A172 (cell line): ENCODE measurements at places on chromosomes 1 and 21. TPM values are rescaled to one million over a fixed set of nuclear protein-coding genes. Genes with fewer than 3 reads are reported as not detected.

AHCYL1 gene
- 36.6 and 37.6 TPM in 2 replicates for total RNA-seq

KCNH1 gene
- total RNA-seq = 5.3 and 6.9 TPM in 2 replicates

PROK1 gene
- total RNA-seq = not detected in 2 replicates

SPRR1B gene
- not detected in 2 replicates for total RNA-seq

CLEC20A gene
- total RNA-seq = not detected in 2 replicates

PRSS38 gene
- not detected in 2 replicates for total RNA-seq

KIF14 gene
- total RNA-seq = 32.0 and 36.1 TPM in 2 replicates

MCM3AP gene
- total RNA-seq = 57.6 and 61.7 TPM in 2 replicates

RIPPLY3 gene
- 0.43 TPM in 1 of 2 replicates, not detected in the other for total RNA-seq

FCN3 gene
- total RNA-seq = not detected in 2 replicates

SGIP1 gene
- total RNA-seq = 0.34 TPM in 1 of 2 replicates, not detected in the other

CFAP107 gene
- total RNA-seq = not detected in 2 replicates

HES3 gene
- total RNA-seq = not detected in 2 replicates

NBPF4 gene
- not detected in 2 replicates for total RNA-seq

DNA sequence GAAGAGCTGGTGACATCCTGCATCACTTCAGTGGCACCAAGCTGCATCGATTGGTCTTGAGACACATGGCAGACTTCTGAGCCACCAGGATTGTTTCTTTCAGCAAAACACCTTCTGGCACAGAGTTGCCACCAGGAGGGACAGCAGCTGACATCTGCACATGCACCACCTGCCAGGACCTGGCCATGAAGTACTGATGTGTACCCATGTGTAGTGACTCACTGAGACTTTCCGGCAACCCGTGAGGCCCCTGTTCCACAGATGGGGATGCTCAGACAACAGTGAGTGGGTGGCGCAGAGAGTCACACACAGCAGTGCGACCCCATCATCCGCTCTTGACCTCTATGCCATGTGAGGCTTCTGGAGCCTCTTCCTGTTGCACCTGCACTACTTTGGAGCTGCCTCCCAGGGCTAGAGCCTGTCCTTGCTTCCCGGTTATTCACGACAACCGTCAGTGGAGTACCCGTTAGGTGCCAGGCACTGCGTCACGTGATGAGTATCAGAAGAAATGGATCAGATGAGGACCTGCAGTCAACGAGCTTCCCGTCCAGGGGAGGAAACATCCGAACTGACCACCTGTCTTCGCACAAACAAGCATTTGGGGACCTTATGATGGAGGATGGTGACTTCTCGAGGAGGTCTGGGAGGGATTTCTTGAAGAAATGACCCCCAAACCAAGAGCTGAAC lies 80.5 kb upstream of the VAMP3 start:
- no peak for DNase-seq

DNA sequence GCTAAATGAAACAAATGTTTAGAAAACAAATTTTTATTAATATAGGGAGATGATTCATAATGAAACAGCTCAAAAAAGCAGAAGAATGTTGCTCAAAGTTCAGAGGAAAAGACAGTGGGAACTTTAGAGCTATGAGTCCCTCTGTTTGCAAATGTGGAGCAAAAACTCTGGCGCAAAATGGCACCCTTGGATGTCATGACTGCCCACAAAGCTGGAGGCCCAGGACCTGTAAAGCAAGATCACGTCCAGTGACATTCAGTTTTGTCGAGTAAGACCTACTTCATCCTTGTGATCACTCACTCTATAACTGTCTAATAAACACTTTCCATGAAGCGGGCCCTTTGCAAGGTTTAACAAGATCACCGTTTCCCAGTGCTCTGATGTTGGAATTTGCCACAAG lies 9.1 kb upstream of the EXO1 start:
- DNase-seq = no peak

DNA sequence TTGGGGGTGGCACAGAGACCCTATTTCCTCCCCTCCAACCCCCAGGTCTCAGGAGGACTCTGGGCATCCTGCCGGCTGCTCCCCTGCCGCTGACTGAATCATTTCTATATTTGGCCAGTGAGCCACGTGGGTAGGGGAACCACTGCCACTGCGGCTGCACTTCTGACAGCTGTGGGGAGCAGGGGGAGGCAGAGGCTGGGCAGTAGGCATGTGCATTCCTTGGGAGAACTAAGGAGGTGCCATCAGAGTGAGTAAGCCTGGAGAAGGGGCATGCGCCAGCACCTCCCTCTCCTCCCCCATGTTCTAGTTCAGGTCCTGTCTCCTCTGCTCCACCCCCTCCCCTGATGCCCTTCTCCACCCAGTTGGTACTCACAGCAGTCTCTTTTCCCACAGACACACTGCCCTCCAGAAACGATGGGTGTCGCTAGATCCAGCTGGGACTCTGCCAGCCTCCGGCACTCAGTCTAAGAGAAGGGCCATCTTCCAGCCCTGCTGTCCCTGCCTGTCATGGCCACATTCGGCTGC lies 12.0 kb downstream of the PPFIA4 start:
- peak; percentile 100 for DNase-seq

DNA sequence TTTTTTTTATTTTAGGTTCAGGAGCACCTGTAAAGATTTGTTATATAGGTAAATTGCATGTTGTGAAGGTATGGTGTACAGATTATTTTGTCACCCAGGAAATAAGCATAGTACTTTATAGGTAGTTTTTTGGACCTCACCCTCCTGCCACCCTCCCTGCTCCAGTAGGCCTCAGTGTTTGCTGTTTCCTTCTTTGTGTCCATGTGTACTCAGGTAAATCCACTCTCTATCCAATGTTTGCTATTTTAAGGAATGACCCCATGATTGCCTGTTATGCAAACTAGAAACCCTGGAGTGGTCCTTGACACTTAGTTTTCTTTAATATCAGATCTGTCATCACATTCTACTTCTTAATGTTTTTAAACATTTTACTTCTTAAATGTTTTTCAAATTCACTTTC lies 33.9 kb downstream of the LHX9 start:
- DNase-seq = no peak

GRCh38 chr1:229671310-229671709 lies 45.3 kb downstream of the URB2 start:
- DNase-seq = no peak

- DNase-seq = no peak
These were observed 472.3 kb upstream of the BRINP3 start for GRCh38 chr1:190949939-190950338.

- DNase-seq = no peak
These were observed 5.4 kb upstream of the ZBTB8A start for GRCh38 chr1:32533792-32534327.

DNA sequence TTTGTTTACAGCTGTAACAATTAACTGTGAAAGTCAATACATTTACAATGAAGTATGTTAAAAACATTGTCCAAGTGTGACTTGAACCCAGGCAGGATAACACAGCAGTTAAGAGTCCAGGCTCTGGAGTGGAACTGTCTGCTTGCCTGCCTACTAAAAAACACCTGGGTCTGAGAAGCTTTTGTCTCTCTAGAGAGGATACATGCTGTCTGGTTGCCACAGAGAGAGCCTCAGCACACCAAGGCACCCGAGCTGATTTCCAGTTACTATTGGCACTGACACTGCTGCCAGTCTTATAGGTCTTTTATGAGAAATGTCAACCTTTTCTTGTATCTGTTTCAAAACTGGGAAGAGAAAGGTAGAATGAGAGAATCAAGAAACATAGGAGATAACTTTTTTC lies 20.2 kb upstream of the RALGPS2 start:
- no peak for DNase-seq

DNA sequence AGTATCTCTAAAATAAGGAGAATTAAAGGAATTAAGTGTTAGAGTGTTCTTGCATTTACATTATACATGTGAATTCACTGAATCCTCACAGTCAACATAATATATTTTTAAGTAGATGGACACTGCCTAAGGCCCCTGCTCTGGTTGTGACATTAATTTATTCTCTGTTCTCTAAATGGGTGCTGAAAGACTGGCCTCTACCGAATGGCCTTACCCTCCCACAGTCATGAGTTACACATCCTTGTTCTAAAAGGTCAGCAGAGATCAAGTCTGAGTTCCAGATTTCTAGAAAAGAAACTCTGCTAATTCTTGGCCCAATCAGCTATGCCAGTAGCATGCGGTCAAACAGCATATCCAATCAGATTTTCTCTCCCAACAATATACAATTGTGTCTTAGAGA lies 193.2 kb downstream of the TM2D1 start:
- DNase-seq = no peak

GRCh38 chr1:99827970-99828369 lies 22.2 kb upstream of the AGL start:
- DNase-seq = no peak

- DNase-seq = no peak
These were observed 26.2 kb upstream of the PLCH2 start for GRCh38 chr1:2449636-2450454.

GRCh38 chr1:167471568-167471967 lies 46.8 kb downstream of the CD247 start:
- no peak for DNase-seq

GRCh38 chr1:222788402-222789156 lies 26.3 kb upstream of the DISP1 start:
- DNase-seq = no peak

- no peak for DNase-seq
These were observed 1207.5 kb upstream of the ADGRL2 start for GRCh38 chr1:80593197-80593596.

DNA sequence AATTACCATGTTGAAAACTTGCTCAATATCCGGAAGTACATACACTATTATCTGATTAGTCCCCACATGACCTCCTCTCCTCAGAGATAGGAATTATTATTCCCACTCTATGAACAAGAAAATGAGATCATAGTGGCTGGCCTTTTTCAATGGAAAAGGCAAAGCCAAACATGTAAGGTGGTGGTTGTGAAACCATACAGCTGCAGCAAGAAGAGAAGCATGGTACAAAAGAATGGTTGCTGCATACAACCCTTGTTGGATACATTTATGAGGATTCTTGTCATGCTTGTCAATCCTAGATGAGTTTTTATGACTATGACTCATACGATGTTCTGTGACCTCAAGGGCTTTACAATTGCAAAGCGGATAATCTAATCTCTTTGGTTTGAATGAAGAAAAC lies 514.7 kb downstream of the PLPP3 start:
- DNase-seq = peak; percentile 42

- DNase-seq = no peak
These were observed 22.2 kb upstream of the MAPKAPK2 start for GRCh38 chr1:206662396-206663092.

GRCh38 chr1:216923601-216924000 lies 200.4 kb upstream of the ESRRG start:
- peak; percentile 64 for DNase-seq

DNA sequence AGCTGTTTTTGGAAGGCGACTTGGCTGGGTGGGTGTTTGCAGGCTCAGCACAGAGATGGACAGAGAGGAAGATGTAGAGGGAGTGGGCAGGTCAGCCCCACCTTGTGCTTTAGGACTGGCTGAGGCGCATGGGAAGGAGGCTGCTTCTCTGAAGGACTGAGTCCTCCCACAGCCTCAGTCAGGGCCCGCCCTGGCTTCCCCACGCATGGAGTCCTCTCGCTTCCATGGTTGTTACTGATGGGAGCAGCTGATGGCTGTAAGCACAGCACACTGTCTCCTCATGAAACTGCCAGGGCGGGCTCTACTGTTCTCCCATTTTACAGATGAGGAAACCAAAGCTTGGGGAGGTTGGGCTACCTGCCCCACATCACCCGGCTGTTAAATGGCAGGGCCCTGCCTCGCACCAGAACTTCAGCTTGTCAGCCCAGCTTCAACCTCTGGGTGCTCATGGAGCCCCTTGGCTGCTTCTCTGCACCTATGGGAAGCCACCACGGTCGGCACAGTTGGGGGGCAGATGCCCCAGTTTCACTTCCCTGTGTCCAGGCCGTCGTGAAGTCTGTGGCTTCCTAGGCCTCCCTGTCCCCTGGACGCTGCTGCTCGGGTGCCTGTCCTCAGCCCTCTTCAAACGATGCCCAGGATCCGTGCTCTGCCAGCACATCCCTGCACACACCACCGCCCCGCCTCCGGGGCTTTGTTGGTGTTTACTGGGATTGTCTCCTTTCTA lies 2.4 kb downstream of the TMEM201 start:
- DNase-seq = no peak

DNA sequence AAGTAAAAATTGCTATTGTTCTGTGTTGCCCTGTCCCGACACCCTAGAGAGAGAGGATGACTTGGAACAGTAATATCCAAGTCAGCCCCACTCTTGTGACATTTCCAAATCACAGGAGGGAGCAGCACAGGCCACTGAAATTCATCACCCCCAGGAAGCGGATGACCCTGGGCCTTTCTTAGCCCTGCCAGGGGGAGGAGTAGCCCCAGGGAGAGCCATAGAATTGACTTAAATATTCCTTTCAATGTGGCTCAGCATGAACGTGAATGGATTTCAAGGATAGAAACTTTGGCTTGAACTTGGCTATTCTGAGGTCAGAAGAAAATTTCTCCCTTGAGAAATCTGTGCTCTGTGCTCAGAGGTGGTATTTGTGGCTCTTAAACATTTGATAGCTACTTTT lies 80.6 kb downstream of the CENPF start:
- no peak for DNase-seq

- no peak for DNase-seq
These were observed 13.8 kb downstream of the NOS1AP start for GRCh38 chr1:162083273-162083672.

DNA sequence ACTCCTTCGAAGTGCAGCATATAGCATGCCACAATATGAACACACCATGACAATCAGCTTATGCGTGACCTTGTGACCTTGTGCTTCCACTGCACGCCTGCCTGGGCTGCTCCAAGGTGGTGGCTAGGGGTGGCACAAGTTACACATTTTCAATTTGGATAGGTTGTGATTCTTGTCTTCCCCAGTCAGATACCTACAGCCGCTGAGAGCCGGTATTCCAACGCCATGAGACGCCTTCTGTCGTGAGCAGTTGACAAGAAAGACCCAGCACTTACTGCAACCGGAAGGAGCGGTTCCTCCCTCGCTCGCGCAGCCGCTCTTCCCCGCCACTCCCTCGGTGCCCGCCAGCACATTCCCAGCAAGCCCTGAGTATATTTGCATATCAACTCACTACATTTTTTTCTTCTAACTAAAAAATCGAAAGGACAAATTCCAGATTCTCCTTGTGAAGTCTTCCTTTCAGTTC lies 359 bp upstream of the RNU11 start:
- peak; percentile 82 for DNase-seq

DNA sequence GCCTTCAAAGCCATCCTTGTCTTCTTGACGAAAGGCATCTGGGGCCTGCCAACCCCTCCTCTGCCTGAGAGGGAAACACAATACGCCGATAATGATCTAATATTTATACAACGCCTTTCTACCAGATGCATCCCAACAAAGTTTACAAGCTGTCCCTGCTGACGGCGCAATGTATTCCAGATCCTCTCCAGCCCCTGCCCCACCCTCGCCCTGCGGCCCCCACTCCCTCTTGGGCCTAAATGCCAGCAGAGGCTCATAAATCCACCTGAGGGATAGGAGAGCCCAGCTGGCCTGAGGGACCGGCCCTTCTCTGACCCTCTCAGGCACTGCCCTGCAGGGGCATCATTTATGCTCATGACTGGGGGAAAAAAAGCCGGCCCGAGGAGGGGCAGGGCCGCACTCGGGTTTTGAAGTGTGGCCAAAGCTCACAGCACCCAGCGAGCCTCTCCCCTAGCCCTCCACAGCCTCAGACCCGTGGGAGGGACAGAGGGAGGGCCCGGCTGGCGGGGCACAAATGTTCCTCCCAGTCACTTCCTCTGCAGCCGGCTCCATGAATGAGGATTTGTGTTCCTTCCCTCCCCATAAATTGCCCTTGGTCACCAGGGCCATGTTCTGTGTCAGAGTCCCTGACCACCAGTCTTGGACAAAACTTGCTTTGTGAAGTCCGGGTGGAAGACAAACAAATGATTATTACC lies 140.3 kb downstream of the FOXD2 start:
- DNase-seq = no peak
